Neural crest cell (in vitro differentiated cells): ENCODE measurements at places on chromosomes 2 and 18. TPM values are rescaled to one million over a fixed set of nuclear protein-coding genes. Genes with fewer than 3 reads are reported as not detected.

DNA sequence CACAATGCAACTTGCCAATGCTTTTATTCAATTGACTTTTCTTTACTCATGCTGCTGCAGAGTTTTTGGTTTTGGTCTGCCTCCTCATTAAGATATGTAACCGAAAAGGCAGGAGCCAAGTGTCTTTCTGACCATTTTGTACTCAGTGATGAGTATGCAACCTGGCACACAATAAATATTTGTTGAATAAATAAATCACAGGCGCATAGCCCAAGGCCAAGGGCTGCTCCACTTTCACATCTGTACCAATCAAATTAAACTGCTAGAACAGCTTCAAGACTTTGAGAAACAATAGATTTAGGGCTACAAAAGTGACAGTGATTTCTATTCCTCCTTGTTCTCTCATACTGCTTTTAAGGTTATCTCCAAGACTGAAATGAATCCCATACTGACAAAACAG is 828.2 kb downstream of the RNF144A start:
- peaks cover 3% of the 10 kb centered on the region for H3K36me3 ChIP-seq
- H3K4me3 ChIP-seq = no peak overlapping the region
- no peak overlapping the region for H3K27ac ChIP-seq
- H3K4me1 ChIP-seq = no peaks in the 10 kb centered on the region
- H3K27me3 ChIP-seq = no peaks in the 10 kb centered on the region
- no peak for DNase-seq

DNA sequence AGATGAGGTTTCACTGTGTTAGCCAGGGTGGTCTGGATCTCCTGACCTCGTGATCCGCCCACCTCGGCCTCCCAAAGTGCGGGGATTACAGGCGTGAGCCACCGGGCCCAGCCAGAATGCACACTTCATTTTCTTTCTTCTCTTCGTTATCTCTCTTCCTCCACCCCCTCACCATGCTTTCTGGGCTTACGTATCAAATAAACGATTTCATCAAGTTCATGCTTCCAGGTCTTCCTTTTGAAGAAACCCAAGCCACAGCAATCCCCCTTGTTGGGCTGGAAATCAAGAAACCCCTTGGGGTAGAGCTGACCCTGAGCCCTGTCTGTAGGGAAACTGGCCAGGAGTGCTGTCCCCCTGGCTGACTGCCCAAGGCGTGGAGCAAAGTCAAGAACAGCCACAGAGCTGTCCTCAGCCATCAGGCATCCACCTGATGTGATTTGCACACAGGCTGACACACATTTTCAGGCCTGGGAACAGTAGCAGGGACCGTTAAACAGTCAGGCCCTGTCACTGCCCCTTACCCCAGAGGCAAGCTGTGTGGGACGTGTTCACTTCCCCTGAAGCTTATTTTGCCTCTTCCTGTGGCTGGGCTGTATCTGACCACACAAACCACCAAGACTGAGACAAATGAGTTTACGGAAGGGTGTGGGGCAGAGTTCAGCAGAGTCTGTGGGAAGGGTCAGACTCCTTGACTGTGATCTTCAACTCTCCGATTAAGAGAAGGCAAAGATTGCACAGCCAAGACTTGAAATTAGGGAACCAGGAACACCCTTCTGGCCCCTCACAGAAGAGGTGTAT is 15.1 kb upstream of the NMUR1 start:
- no peak overlapping the region for H3K4me3 ChIP-seq
- H3K4me1 ChIP-seq = peaks cover 10% of the 10 kb centered on the region
- H3K27ac ChIP-seq = no peak overlapping the region
- peaks cover 2% of the 10 kb centered on the region for H3K36me3 ChIP-seq

INHA gene
- total RNA-seq = 0.50 TPM in 1 of 2 replicates, not detected in the other

- H3K27me3 ChIP-seq = no peaks in the 10 kb centered on the region
- H3K36me3 ChIP-seq = no peaks in the 10 kb centered on the region
- H3K27ac ChIP-seq = no peak overlapping the region
- DNase-seq = no peak
- H3K4me3 ChIP-seq = no peak overlapping the region
Observed at GRCh38 chr2:151857650-151858049, 29.4 kb upstream of the ARL5A start.

MYOM1 gene
- 0.89 and 1.4 TPM in 2 replicates for total RNA-seq

- H3K27me3 ChIP-seq = no peaks in the 10 kb centered on the region
- peak overlapping the region; percentile 7 for H3K27ac ChIP-seq
- DNase-seq = peak; percentile 19
- H3K36me3 ChIP-seq = no peaks in the 10 kb centered on the region
Observed at GRCh38 chr2:39642051-39642718, 23.5 kb upstream of the TMEM178A start.

DNA sequence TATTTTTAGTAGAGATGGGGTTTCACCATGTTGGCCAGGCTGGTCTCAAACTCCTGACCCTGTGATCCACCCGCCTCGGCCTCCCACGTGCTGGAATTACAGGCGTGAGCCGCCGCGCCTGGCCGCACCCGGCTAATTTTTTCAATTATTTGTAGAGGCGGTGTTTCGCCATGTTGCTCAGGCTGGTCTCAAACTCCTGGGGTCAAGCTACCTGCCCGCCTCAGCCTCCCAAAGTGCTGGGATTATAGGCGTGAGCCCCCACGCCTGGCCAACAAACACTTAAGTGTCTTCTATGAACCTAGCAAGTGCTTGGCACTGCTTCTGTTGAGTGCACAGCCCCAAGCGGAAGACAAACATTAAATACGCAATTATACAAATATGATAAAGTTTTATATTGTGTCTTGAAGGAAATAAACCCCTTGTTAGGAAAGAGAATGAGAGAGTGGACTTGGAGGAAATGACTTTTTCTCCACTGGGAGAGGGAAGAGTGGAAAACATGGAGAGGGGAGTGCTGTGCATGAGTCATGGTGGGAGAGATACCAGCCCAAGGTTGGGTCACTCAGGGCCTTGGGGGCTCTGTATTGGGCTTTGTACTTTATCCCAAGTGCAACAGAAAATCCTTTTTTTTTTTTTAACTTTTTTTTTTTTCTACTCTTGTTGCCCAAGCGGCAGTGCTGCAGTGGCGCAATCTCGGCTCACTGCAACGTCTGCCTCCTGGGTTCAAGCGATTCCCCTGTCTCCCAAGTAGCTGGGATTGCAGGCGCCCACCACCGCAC is 41.4 kb upstream of the ACTR2 start:
- H3K4me3 ChIP-seq = no peak overlapping the region
- no peak overlapping the region for H3K27ac ChIP-seq
- no peaks in the 10 kb centered on the region for H3K36me3 ChIP-seq
- no peak for DNase-seq

ACMSD gene
- total RNA-seq = not detected in 2 replicates

DNA sequence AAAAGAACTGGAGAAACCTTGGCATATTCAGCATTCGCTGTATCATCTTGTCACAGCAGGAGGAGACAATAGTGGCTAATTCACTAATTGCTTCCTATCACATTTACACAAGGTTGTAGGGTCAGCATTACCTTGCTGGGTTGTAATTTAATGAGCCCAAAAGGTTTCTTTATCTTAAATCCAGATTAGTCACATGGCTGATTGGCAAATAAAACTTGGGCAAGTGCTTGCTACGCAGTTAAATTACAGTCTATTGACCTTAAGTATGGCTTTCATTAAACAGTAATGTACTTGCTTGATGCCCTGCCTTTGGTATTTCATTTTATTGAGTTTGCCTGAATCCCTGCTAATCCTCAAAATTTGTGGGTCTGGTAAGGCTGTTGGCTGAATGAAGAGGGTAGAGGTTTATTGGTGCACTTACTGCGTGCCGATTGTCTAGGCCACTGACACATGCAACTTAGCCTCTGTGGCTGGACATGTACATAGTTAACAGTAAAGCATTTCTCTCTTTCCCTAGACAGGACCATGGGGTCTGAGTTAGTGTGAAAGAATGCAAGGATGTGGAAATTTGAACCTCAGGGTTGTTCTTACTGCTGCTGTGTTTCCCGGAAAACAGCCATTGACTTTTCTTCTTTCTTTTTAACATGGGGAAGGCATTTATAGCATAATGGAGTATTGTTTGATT is 34.3 kb downstream of the FMNL2 start:
- no peaks in the 10 kb centered on the region for H3K36me3 ChIP-seq
- peaks cover 48% of the 10 kb centered on the region for H3K4me1 ChIP-seq
- H3K27ac ChIP-seq = no peak overlapping the region

- no peak for DNase-seq
- H3K27ac ChIP-seq = no peak overlapping the region
- H3K4me3 ChIP-seq = no peak overlapping the region
- H3K27me3 ChIP-seq = no peaks in the 10 kb centered on the region
Observed at GRCh38 chr2:113724010-113724409, 32.4 kb downstream of the SLC35F5 start.

NEUROD1 gene
- 2.5 and 2.7 TPM in 2 replicates for total RNA-seq

DNA sequence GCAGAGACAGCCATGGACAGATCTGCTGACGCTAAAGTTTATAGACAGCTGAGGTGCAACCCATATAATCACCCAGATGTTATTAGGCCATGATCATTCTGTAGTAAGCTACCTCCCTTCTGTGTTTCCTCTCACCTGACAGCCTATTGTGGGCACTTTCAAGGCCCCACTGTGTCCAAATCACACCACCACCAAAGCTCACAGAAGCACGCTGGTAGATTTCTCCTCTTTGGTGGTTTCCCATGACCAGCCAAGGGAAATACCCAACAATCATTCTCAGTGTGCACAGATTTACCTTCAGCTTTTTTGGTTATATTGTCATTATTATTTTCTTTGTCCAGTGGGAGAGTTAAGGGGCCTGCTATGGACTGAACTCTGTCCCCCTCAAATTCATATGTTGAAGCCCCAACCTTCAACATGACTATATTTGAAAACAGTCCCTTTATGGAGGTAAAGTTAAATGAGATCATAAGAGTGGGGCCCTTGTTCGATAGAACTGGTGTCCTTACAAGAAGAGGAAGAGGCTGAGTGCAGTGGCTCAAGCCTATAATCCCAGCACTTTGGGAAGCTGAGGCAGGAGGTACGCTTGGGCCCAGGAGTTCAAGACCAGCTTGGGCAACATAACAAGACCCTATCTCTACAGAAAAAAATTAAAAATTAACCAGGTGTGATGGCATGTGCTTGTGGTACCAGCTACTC is 74.0 kb upstream of the MSH6 start:
- H3K36me3 ChIP-seq = no peaks in the 10 kb centered on the region
- no peaks in the 10 kb centered on the region for H3K27me3 ChIP-seq
- no peak for DNase-seq
- no peak overlapping the region for H3K4me3 ChIP-seq
- no peak overlapping the region for H3K27ac ChIP-seq
- no peaks in the 10 kb centered on the region for H3K4me1 ChIP-seq

DNA sequence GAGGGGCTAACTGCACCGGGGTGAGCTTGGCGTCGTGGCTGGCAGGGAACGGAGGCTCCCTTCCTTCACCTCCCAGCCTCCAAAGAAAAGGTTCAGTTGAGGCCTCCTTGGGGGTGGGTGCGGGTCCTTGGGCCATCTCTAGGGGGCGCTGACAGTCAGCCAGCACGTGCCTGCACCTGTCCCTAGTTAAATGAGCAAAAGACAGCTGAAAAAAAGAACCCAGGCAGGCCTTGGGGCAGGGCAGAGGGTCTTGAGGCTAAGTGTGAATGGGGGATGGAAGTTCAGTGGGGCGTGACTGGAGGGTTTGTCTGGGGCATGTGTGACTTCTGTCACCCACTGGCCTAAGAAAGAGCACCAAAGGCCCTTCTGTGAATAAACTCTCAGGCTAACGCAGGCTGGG is 56.4 kb downstream of the ZFP36L2 start:
- H3K4me3 ChIP-seq = no peak overlapping the region
- peaks cover 34% of the 10 kb centered on the region for H3K4me1 ChIP-seq
- DNase-seq = peak; percentile 28

- no peak overlapping the region for H3K4me3 ChIP-seq
- no peak for DNase-seq
- H3K27ac ChIP-seq = no peak overlapping the region
- H3K4me1 ChIP-seq = no peaks in the 10 kb centered on the region
- H3K27me3 ChIP-seq = no peaks in the 10 kb centered on the region
Observed at GRCh38 chr2:140880573-140880972, 1250.2 kb downstream of the LRP1B start.

GRCh38 chr2:232085826-232086425 is 124.4 kb downstream of the DIS3L2 start:
- H3K27ac ChIP-seq = no peak overlapping the region
- no peak for DNase-seq
- peaks cover 13% of the 10 kb centered on the region for H3K36me3 ChIP-seq

SAG gene
- total RNA-seq = not detected in 2 replicates

DNA sequence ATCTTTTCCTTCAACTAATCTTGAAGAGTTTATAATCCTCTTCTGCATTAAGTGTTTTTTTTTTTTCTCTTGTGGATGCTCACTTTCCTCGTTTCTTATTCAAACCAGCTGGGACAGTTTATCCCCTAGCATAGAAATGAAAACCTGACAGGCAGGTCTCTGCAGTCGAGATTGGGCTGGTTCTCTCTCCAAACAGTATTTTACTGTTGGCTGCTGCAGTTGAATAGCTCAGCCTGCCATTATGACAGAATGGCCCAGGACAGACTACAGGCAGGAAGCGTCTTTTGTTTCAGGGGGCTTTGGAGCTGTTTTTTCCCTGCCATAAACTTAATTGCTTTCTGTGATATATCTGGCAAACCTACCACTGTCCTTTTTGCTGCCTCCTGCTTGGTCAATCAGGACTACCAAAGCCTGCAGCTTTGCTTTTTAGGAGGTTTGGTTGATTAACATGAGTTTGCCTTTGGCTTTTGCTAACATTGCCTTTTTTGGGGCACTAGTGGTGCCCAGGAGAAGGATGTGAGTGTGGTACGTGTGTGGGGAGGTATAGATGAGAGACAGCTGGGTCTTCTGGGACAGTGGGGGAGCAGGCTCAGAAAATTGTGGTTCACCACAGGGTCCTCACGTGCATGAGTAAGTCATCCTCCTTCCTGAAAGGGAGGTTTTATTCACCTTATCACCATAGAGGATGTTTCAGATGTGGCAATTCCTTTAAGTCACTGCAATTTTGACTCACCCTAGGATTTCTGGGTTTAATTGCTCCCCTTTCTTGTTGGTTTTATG is 128.7 kb downstream of the LYPD6B start:
- no peaks in the 10 kb centered on the region for H3K36me3 ChIP-seq
- DNase-seq = no peak
- peaks cover 7% of the 10 kb centered on the region for H3K4me1 ChIP-seq
- H3K4me3 ChIP-seq = no peak overlapping the region

C2orf72 gene
- total RNA-seq = 3.0 and 3.3 TPM in 2 replicates

DNA sequence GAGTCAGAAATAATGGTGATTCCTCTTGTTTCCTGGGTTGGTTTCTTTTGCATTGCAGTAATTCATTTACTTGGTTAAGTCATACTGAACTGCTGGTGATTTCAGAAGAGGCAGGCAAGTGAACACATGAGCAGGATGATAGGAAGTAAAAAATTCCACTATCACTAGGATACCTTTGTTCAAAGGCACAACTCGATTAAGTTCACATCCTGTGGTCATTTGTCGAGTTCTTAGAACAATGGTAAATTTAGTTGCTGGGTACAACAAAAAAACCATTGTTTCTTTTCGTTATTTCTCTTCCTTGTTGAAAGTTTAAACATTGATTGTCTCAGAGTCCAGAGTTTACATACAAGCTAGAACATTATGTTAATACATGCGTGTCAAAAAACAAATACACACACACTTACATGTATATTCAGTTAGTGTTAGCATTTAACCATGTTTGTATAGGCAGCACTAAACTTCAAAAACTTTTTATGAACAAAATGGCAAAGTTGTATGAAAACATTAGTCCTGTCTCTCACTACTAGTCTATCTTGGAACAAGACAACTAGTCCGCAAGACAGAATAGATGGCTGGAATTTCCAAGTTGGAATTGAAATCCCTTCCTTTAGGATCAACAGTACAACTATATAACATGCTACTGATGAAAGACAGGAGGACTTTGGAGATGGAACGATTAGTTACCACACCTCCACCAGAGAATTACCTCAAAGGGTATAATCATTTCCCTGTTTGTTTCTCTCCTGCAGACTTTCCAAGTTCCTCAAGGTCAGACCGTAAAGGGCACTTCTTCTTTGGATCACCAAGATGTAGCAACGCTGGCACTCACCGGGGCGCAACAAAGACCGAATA is 26.2 kb downstream of the STK39 start:
- H3K36me3 ChIP-seq = peaks cover 4% of the 10 kb centered on the region
- H3K27me3 ChIP-seq = no peaks in the 10 kb centered on the region
- peaks cover 27% of the 10 kb centered on the region for H3K4me1 ChIP-seq
- H3K4me3 ChIP-seq = no peak overlapping the region
- peak overlapping the region; percentile 19 for H3K27ac ChIP-seq
